Tibial nerve (tissue), 4 donors: ENCODE measurements at places on chromosomes 13 and 19. TPM values are rescaled to one million over a fixed set of nuclear protein-coding genes. Genes with fewer than 3 reads are reported as not detected.
A peak's percentile ranks its signal among the peaks of the same experiment; 100 is the strongest.

VAV1 gene
- 7.5 TPM for total RNA-seq

AMH gene
- not detected for total RNA-seq

ZFR2 gene
- not detected for total RNA-seq

IQCN gene
- 10.1 TPM for total RNA-seq

ZNF541 gene
- total RNA-seq: 0.66 TPM

- H3K4me3 ChIP-seq: no peak overlapping the region
- no peaks in the 10 kb centered on the region for H3K27me3 ChIP-seq
- H3K4me1 ChIP-seq: no peaks in the 10 kb centered on the region
- H3K36me3 ChIP-seq: no peaks in the 10 kb centered on the region
- no peak for DNase-seq
These were observed 162.1 kb upstream of the TMTC4 start for GRCh38 chr13:100836711-100837110.

- H3K36me3 ChIP-seq: no peaks in the 10 kb centered on the region
- H3K27me3 ChIP-seq: no peaks in the 10 kb centered on the region
- DNase-seq: no peak
- H3K4me3 ChIP-seq: no peak within 1 kb of the TSS
- no peak within 1 kb of the TSS for H3K27ac ChIP-seq
These were observed at the start of gene CYP2F1 for GRCh38 chr19:41114132-41114531. Gene CYP2F1 (plus strand): TSS chr19:41114432. CDS start chr19:41116189, 1,757 bp downstream.

- H3K27me3 ChIP-seq: no peaks in the 10 kb centered on the region
- no peak for DNase-seq
- H3K4me3 ChIP-seq: no peak overlapping the region
- peaks cover 3% of the 10 kb centered on the region for H3K4me1 ChIP-seq
- peak overlapping the region; percentile 93 for H3K27ac ChIP-seq
These were observed 9.5 kb downstream of the STK11 start for GRCh38 chr19:1214862-1215731.

DNA sequence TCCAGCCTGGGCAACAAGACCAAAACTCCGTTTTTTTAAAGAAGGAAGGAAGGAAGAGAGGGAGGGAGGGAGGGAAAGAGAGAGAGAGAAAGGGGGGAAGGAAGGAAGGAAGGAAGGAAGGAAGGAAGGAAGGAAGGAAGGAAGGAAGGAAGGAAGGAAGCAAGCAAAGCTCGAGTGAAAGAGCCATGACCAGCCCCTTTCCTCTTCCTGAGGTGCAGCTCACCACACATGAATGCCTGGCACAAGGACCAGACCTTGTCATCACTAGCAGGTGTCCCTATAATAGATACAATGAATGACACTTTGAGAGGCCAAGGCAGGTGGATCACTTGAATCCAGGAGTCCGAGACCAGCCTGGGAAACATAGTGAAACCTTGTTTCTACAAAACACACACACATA is 31.0 kb downstream of the SPRY2 start:
- no peaks in the 10 kb centered on the region for H3K4me1 ChIP-seq
- DNase-seq: no peak
- H3K4me3 ChIP-seq: no peak overlapping the region
- H3K27me3 ChIP-seq: no peaks in the 10 kb centered on the region
- no peak overlapping the region for H3K27ac ChIP-seq
- H3K36me3 ChIP-seq: no peaks in the 10 kb centered on the region

GRCh38 chr19:13707915-13708314 is 56.4 kb upstream of the MRI1 start:
- no peak for DNase-seq
- H3K27me3 ChIP-seq: no peaks in the 10 kb centered on the region
- no peaks in the 10 kb centered on the region for H3K36me3 ChIP-seq
- H3K4me1 ChIP-seq: no peaks in the 10 kb centered on the region
- no peak overlapping the region for H3K27ac ChIP-seq

DNA sequence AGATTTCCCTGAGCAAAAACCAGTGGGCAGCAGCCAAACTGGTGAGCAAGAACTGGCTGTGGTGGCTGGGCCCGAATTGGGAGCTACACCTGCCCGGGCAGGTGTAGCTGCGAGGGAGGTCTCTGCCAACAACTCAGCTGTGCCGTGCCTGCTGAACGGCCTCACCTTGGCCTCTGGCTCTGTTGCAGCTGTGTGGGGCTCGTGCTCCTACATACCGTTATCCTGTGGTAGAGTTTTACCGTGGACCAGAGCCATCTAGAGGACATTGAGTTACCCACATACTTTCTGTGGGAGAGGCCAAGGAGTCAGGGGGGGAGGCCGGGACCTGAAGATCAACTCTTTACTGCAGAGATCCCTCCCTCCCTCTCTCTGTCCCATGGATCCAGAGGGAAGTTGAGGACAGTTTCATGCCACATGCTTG is 113.2 kb downstream of the TM9SF2 start:
- no peaks in the 10 kb centered on the region for H3K27me3 ChIP-seq
- H3K4me3 ChIP-seq: no peak overlapping the region
- no peak for DNase-seq
- H3K27ac ChIP-seq: no peak overlapping the region
- H3K4me1 ChIP-seq: no peaks in the 10 kb centered on the region

DNA sequence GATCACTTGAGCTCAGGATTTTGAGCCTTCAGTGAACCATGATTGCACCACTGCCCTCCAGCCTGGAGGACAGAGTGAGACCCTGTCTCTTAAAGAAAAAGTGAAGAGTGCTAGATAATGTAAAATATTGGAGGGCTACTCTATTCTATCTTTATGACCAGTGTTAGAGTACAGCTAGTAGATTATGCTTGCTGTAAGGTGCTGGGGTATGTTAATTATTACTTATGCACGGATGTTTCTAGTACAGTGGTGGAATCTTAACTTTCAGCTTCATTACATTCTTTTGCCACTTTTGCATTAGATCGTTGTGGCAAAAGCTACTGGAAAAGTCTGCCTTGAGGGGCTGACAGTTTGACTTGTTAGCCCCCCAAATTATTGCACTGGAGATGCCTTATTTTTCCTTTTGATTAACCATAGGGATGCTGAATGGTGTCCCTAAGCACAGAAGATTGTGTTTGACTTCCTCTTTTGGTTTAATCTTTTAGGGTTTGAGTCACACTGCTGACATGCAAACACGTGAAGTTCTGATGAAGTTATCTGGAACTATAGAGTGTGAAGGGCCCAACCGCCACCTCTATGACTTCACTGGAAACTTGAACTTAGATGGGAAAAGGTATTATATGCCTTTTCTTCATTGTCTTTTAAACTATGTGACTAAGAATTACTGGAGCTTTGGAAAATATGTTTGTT is 169.8 kb downstream of the ATP8A2 start:
- no peak overlapping the region for H3K27ac ChIP-seq

- no peaks in the 10 kb centered on the region for H3K4me1 ChIP-seq
- no peak overlapping the region for H3K4me3 ChIP-seq
- no peak overlapping the region for H3K27ac ChIP-seq
- DNase-seq: no peak
These were observed 421.6 kb upstream of the KLF12 start for GRCh38 chr13:74555651-74556420.

GRCh38 chr19:4742723-4743646 is 19.3 kb upstream of the DPP9 start:
- no peak overlapping the region for H3K4me3 ChIP-seq
- H3K4me1 ChIP-seq: no peaks in the 10 kb centered on the region
- H3K27me3 ChIP-seq: no peaks in the 10 kb centered on the region
- no peak for DNase-seq
- no peak overlapping the region for H3K27ac ChIP-seq
- no peaks in the 10 kb centered on the region for H3K36me3 ChIP-seq

DNA sequence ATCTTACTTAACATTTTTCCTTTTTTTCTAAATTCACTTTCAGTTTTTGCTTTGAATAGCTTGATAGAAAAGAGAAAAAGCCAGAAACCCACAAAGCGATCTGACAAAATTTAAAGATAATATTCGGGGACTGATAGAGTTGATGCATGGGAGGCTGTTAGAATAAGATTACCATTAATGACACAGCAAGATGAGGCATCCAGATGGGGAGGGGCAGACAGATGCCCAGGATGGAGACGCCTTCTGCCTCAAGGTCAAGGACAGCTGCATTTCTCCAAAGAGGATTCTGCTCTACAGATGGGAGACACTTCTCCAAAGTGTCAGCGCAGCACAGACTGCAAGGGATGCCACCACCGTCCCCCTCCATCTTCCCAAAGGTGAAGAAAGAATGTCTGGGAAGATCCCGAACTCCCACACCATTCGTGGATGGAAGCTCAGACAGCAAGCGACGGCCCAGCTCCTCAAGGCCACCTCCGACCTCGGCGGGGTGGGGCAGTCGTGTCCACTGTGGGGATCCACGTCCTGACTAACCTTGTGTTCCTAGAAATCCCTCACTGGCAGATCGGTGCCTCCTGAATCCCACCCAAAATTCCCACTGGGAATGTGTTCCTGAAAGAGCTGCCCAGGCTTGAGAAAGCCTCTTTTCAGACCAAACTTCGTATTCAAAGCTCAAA is 32.9 kb downstream of the NAXD start:
- no peak overlapping the region for H3K4me3 ChIP-seq
- no peaks in the 10 kb centered on the region for H3K36me3 ChIP-seq
- DNase-seq: no peak

DNA sequence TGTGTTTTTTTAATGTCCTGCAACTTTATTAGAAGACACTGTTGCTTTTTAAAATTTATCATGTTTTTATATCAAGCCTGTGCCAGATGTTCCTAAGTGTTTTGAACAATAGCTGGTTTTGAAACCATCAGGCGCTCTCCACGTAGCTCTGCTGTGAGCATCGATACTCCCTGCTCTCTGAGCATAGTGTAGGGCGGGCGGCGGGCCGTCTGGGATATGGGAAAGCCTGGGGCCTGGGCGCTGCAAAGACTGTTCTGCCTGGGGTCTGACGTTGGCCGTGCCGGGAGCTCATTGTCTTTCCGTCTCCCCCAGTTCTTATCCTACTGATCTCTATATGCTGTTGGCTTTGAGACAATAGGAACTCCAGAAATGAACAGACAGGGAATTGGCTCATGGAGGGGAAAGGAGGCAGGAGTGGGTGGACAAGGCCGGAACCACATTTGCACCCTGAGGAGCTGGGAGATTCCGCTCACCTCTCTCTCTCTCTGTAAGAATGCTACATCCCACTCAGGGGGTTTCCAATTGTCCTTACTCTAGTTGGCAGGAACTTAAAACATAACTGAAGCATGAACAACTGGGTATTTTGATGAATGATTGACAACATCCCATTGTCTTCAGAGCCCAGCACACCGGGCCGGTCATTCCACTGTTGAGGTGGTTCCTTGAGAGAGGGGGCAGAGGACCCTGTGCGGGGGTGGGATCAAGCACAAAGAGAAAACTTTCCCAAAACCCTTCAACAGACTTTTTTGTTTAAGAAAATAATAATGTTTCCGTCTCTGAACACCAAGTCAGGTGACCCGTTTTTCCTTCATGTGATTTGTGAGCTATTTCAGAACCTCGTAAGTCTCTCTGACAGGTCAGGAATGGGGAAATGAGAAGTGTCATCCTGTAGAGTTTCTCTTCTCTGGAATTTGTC is 64.7 kb downstream of the COL4A2 start:
- H3K4me1 ChIP-seq: peaks cover 8% of the 10 kb centered on the region
- H3K27me3 ChIP-seq: no peaks in the 10 kb centered on the region
- H3K4me3 ChIP-seq: no peak overlapping the region
- DNase-seq: no peak

DNA sequence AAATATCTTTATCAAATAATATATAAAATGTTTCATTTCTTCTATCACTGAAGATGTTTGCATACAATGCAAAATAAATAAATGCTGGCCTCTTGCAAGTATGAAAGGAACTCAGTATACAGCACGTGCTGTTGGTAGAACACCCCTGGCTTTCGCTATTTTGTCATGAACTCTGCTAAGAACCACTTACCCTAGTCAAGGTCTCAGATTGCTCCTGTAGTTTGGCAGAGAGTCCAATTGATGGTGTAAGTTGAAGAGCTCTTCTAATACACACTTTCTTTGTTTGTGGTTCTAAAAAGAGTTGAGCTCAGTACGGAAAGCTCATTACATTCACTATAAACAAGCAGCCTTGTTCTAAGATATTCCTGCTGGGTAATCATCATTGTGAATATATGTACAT is 1258.9 kb downstream of the EFNB2 start:
- no peak overlapping the region for H3K27ac ChIP-seq
- H3K27me3 ChIP-seq: no peaks in the 10 kb centered on the region
- H3K36me3 ChIP-seq: no peaks in the 10 kb centered on the region
- no peak for DNase-seq
- no peaks in the 10 kb centered on the region for H3K4me1 ChIP-seq

DNA sequence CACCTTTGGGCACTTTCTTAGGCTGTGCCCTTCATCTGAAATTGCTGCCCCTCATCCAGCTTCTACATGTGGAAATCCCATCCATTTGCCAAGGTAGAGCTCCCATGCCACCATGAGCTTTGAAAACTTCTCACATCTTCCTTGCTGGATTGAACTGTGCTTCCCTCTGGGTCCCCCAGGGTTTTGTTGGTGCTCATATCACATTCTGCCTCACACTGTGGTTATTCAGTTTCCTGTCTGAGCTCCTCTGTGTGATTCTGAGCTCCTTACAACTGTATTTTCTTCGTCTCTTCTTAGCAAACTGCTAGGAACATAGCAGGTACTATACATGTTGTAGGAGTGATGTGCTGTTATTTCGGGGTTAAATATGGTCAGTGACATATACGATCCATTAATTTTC is 74.9 kb upstream of the KL start:
- H3K4me1 ChIP-seq: peaks cover 6% of the 10 kb centered on the region
- no peaks in the 10 kb centered on the region for H3K27me3 ChIP-seq
- no peaks in the 10 kb centered on the region for H3K36me3 ChIP-seq
- DNase-seq: no peak
- no peak overlapping the region for H3K4me3 ChIP-seq
- H3K27ac ChIP-seq: no peak overlapping the region

GRCh38 chr19:3162418-3163229 is 15.9 kb upstream of the S1PR4 start:
- H3K27ac ChIP-seq: no peak overlapping the region
- DNase-seq: no peak
- no peaks in the 10 kb centered on the region for H3K27me3 ChIP-seq
- H3K4me1 ChIP-seq: peaks cover 4% of the 10 kb centered on the region

- no peaks in the 10 kb centered on the region for H3K4me1 ChIP-seq
- no peaks in the 10 kb centered on the region for H3K36me3 ChIP-seq
- no peak overlapping the region for H3K27ac ChIP-seq
These were observed 108.2 kb upstream of the RNF113B start for GRCh38 chr13:98285317-98285716.

DNA sequence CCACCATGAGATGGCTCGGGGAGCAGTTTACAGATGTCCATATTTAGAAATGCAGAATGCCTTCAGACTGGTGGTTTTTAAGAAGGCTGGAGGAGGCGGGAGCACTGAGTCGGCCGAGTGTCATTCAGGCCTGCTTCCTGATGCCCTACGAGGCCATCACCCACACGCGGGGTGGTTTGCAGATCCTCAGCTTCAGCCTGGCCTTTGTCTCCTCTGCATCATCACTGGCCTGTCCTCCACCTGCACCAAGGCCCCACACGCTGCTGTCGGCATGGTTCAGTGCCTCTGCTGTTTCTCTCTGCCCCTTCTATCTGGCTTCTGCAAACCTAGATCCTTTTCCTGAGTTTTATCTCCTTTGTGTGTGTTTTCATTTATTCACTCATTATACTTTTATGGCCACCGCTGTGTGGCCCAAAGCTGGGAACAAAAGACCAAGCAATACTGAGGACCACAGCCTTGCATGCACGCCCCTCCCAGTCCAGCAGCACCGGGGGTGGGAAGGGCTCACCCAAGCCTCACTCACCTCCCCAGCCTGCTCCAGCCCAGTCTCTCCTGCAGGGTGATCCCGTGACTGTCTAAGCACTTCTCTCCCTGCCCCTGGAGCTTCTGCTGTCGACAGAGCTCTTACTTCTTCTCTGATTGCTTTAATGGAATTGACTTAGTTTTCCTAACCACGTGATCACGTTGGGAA is 240.8 kb downstream of the TEX29 start:
- no peak overlapping the region for H3K27ac ChIP-seq
- no peak for DNase-seq
- no peaks in the 10 kb centered on the region for H3K27me3 ChIP-seq
- no peaks in the 10 kb centered on the region for H3K36me3 ChIP-seq
- H3K4me3 ChIP-seq: no peak overlapping the region
- H3K4me1 ChIP-seq: no peaks in the 10 kb centered on the region
